ENCODE measurements at places on chromosomes 1 and 21.

DNA sequence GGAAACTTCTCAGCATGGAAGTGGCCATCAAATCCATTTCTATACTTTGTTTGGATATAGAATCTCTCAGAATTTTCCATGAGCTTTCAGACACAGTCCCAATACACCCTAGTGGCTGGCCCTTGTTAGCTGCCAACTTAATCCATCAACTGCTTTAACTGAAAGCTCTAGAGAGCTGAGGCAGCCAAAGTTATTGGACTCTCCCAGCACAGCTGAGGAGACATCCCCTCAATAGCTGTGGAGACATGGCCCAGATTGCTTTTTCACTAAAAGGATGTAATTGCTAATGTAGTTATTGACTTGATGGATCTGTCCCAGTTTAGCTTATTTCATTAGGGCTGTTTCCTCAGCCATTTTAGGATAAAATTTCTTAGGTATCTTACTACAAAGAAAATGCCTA, 94.8 kb upstream of the PRMT6 start:
- DNase-seq = no peak

DNA sequence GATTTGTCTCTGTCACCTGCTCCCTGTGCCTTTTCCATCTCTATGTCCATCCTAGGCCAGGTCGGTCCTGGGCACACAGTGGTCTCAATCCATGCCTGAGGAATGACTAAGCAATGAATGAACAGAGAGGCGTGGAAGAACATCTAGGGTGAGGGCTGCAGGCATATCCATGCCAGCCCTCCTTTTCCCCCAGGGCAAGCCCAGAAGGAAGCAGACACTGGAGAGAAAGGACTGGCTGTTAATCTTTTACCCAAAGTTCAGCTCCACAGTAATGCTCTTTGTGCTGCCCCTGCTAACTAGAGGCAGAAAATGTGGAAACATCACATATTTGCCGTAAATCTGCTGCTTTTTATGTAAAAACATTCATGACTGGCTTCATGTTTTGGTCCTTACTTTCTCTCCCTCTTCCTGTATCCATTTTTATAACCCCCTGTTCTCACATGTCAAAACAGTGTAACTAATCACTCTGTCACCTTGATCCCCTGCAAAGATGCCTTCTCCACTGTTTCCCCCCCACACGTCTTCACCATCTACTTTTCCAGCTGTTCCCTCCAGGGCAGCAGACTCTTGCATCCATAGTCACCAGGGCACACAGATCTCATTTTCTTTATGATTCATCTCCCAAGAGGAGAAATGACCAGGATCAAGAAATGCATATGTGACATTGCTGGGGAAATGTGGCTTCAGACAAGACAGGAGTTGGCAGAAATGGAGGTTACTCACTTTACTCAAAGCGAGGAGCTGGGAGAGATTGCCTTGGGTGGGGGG, 166.4 kb upstream of the PROX1 start:
- no peak for DNase-seq

- DNase-seq = no peak
These were observed 1.6 kb upstream of the CLIC4 start for GRCh38 chr1:24743404-24744211.

DNA sequence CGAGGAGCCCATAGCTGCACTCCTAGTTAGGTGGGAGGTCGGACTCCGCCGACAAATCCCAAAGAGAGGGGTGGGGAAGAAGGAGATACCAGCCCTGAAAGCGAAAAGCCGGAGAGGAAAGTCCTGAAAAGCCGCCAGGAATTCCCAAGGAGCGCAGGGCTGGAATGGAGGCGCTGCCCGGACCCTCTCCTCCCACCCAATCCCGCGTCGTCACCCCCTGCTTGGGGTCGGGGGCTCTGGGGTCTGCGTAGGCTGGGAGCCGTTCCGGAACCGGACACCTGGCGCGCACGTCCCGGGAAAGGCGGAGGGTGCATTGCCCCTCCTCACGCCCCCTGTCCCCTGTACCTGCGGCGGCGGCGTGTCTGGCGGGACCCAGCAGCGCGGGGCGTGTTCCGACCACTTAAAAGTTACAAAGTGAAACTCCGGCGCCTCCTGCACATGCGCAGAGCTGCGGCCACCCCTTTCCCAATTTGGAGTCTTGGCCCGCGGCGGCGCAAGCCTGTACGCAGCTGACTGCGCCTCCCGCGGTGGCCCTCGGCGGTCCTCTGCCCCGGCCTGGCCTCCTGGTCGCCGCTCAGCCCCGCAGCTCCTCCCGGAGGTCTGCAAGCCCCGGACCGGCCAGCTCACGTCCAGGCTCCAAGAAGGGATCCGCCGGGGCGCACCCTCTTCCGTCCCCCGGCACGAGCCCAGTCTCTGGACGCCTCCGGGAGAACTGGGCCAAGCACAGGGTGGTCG, at the start of gene TMEM63A:
Gene TMEM63A (minus strand): TSS at position 422 of the 735 bp plus-strand sequence. CDS start 4,800 bp downstream, outside the sequence.
- peak; percentile 93 for DNase-seq

DNA sequence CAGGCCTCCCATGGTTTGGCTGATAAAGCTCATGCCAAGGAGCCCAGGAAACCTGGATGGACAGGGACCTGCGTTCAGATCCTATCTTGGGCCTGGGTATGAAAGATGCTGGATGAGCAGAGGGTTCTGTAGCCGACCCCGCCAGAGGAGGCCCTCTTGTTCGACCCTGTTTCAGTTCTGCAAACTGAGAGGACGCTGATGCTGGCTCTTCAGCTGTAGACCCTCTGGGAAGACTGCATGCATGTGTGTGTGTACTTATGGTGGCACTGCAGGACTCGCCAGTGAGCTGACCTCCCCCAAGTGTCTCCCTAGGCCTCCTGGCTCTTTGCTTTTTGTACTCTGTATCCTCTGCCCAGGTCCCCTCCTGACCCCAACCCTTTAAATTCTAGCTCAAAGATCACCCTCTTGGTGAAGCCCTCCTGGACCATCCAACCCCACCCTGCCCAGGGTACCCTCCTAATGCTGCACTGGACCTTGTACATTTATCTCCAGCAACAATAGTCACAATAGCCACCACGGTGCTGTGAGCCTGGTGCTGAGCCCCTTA, 1.6 kb downstream of the EPS8L3 start:
- DNase-seq = no peak

DNA sequence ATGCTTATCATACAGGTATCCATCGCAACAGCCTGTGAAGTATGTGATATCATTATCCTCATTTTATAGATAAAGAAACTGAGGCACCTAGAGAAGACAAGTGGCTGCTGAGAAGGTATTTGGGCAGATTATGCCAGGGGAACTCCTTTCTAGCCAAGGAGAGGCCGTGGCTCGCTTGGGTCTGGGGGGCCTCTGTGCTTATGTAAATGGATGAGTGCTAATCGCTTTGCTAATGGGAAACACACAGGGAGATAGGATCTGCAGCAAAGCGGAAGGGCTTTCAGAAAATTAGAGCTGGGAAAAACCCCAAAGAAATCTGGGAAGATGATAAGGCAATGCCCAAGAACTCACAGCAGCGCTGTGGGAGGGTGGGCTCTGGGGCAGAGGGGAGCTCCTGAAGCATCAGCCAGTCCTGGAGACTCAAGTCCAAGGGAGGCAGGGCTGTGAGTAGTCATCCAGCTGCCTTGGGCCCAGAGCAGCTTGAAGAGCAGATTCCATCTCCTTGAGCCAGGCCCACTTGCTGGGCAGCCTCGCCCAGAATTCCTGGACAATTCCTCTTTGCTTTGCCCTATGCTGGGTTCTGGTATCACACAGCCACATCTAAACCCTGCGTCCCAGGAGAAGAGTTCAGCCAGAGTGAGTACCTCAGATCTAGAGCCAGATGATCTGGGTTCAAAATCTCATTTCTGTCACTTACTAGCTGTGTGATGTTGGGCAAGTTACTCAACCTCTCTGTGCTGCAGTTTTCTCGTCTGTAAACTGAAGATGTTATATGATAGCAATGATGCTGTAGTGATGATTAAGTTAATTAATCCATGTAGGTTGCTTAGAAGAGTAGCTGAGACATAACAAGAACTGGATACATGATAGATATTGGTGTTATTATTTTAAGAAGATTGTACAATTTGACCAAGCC, 36.7 kb downstream of the FOXD2 start:
- DNase-seq = no peak

- DNase-seq = no peak
These were observed 6.9 kb downstream of the ACKR1 start for GRCh38 chr1:159211331-159212136.

DNA sequence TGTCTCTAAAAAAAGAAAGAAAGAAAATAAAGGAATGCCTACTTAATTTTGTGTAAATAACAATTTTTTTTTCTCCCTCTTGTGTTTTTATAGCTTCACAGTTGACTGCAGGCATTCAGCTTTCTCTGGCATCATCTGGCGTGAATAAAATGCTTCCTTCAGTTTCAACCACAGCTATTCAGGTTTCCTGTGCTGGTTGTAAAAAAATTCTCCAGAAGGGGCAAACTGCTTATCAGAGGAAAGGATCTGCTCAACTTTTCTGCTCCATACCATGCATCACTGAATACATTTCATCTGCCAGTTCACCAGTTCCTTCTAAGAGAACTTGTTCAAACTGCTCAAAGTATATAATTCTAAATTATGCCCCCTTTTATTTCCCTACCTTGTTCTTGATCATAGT, 18.0 kb downstream of the ZMYM1 start:
- DNase-seq = no peak

- DNase-seq = peak; percentile 52
These were observed 15.3 kb downstream of the GABPA start for GRCh38 chr21:25750085-25750484.

GRCh38 chr1:239212811-239213220, 173.6 kb upstream of the CHRM3 start:
- no peak for DNase-seq

Measured in left hindlimb (tissue), 1 donor.